ENCODE measurements at places on chromosomes 11 and 22. TPM values are rescaled to one million over a fixed set of nuclear protein-coding genes. Genes with fewer than 3 reads are reported as not detected.

The FBXO7 gene
- polyA plus RNA-seq = 61.6 TPM

The DERL3 gene
- 24.3 TPM for polyA plus RNA-seq

The RAB36 gene
- 0.27 TPM for polyA plus RNA-seq

The MYO18B gene
- polyA plus RNA-seq = 0.45 TPM

The RAB39A gene
- 0.27 TPM for polyA plus RNA-seq

The KCNC1 gene
- polyA plus RNA-seq = 0.13 TPM

The DDX17 gene
- 104 TPM for polyA plus RNA-seq
